ENCODE measurements at places on chromosomes 2 and 18.

DNA sequence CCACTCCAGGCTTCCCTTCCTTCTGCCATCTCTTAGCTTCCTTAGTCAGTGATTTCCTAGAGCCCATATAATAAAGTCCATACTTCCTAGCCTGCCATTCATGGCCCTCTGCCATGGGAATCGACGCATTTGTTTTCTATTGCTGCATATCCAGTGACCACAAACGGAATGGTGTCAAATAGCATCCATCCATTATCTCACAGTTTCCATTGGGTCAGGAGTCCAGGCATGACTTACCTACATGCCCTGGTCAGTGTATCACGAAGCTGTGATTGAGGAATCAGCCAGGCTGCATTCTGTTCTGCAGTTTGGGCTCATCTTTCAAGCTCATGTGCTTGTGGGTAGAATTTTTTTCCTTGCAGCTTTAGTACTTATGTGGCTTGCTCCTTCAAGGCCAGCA is 209.7 kb upstream of the EPAS1 start:
- DNase-seq, result no peak

GRCh38 chr2:17660219-17660618 is 93.4 kb downstream of the SMC6 start:
- no peak for DNase-seq

DNA sequence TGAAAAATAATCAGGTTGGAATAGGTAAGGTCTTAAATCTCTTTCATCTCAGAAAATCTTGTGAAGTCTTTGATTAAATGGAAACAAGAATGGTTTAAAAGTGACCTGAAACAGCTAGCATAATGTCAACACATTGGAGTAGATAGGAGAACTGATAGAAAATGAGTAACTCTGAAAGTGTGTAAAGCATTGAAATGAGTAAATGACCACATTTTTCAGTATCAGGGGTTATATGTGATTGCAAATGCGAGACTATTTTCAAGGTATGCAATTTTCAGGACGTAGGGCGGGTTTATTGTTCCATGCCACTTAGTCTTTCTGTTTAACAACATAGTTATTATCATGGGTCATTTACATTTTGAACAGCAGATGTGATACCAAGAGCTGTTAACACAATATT is 1383.2 kb downstream of the LRP1B start:
- no peak for DNase-seq

DNA sequence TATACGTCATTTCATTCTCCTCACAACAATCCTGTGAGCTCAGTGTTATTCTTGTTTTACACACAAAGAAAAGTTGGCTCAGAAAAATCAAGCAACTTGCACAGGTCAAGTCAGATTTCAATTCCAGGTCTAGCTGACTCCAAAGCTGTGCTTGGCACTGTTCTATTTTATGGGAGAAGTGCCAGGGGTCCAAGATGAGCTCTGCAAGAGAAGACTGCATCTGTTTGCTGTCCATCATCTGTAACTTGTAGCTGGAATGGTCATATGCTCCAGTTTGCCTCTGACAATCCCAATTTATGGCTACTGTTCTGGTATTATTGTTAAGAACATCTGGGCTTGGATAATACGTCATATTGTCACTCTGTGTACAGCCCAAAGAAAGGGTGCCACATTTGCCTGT is 28.9 kb downstream of the KCNF1 start:
- no peak for DNase-seq

- no peak for DNase-seq
Measured at GRCh38 chr2:54416166-54416813, 39.8 kb upstream of the SPTBN1 start.

DNA sequence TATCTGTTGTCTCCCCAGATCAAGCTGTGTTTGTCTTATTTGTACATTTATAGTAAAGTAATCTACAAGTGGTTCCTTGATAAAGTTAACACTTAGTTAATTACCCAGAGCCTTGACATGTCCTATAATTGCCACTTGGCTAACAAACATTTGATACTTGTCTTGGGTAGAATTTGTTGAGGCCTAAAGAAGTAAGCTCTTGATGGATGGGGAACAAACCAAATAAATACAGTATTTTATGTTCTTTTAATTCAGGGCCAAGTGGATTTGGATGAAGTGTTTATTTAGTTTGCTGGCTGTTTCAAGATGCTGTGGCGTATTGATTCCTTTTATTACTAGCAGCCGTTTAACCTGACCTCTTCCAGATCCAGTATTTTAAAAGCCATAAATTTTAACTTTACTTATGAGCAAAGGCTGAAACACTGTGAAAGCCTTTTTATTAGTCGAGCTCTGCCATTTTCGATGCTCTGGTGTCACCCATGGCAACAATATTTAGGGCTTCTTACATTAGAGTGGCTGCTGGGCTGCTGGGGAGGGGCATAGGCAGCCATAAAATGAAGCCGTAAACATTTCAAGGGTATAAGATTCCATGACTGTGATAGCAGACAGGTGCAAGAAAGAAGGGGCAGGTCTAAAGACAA is 401.6 kb upstream of the NRP2 start:
- DNase-seq, result no peak

- DNase-seq, result no peak
Measured at GRCh38 chr2:205911306-205911705, 174.7 kb downstream of the INO80D start.

DNA sequence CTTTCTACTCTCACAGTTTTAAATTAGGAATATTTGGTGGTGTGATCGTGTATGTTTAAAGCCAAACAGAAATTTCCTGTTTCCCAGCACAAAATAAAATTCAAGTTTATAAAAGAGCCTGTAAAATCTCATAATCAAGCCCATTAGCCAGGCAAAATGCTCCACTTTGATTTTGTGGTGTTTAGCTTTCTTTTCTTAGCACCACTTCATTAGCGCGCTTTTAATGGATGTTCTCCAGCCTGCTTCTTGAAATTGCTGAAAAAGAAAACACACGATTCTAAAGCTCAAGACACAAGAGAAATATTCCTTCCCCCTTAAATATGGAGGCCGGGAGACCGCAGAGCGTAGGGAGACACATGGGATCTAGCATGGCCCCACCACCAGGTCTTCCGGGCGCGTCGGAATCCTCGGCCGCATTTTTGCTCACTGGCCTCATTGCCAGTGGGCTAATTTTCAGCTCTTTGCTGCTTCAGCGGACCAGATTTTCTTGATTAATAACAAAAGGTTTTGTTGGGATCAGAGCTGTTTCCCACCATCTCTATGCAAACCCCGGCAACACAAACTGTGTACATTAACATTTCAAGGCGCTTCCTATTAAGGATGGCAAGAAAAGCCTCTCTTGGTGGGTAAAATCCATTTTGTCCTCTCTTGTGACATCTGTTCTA is 40.4 kb upstream of the ID2 start:
- no peak for DNase-seq

- no peak for DNase-seq
Measured at GRCh38 chr2:10517351-10518043, 69.4 kb upstream of the ODC1 start.
